Fibroblast of skin of right quadriceps (primary cell): ENCODE measurements at places on chromosomes 7 and 10.

- peak; percentile 95 for DNase-seq
Observed at GRCh38 chr7:117251687-117252086, 71.2 kb downstream of the WNT2 start.

DNA sequence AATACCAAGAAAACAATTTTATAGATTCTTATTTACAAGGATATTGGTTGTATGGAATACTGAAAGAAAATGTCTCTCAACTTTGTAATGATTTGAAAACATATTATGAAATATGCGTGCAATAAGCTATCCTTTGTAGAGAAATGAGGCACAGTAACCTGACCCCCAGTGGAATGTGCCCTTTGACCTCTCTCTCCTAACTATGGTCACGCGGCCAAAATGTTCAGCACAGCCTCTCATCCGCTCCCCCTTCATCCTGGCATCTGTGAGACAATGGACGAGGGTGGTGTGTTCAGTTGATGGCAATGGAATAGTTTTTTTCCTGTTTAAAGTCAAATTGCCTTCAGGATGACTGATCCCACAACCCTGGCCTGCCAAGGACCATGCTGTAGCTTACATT, 13.3 kb downstream of the BEND7 start:
- DNase-seq: no peak

DNA sequence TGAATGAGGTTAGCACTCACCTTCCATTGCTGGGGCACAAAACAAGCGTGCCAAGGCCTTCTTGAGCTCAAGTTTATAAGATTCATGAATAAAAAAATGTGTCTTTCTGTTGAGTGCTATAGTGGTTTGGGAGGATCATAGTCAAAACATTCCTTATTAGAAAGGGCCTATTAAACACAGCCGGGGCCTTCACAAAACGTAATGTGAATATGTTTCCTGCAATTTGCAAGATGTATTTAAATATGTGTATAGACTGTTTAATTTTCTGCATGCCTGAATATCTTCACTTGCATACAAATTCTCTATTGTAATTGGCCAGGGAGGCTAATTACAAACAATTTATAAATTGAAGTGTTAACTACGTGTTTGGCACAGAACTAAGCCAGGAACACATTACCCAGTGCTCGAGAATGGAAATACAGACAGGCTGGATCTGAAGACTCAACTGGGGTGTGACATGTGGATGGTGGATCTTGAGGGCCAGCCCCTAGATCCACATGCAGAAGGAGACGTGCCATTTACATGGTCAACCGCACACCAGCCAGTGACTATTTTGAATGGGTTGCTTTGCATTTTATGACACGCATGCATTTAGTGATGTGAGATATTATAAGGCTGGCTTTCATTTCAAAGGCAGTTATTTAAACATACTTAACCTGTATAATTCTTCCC, 31.3 kb downstream of the LYZL2 start:
- no peak for DNase-seq

DNA sequence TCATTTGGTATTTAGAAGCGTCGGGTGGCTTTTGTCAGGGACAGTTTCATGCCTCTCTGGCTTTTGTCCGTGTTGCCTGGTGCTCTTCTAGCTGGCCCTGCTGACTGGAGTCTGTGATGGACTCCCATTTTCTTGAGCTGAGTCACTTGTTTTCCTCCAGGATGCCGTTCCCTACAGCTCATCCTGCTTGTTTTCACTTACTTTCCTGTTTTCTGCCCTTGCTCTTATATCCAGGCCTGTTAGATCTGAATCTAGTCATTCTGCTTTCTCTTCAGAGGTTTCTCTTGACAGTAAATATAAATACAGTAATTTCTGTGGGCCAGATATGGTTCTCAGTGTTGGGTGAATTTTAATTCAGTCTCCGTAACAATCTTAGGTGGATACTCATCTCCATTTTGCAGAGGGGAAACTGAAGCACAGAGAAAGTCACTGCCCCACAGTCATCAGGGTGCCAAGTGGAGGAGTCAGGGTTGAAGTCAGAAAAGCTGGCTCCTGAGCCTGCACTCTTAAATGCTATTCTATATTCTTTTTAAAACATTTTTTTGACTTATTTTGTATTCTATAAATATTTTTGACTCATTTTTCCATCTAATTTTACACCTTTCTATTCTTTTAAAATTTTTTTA, 85.4 kb downstream of the CCNY start:
- peak; percentile 87 for DNase-seq

- DNase-seq: peak; percentile 20
Observed at GRCh38 chr7:29194594-29195427, at the start of gene CHN2. Gene CHN2, plus strand, starts transcription at chr7:29194775.

DNA sequence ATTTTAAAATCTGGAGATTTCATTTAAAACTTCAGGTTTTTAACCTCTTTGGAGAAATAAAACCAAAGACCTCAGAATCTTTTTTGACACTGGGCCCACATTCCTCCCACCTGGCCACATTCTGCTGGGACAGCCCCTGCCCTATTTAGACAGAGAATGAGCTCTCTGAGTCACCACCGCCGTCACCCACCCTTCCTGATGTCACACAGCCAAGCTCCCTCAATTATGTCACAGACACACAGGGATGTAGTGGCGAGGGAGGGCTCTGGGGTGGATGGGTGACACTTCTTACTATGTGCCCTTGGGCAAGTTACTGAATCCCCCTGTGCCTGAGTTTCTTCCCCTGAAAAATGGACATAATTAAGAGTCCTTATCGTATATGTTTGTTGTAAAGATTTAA, 162.6 kb downstream of the RAB11FIP2 start:
- no peak for DNase-seq
